ENCODE measurements at places on chromosomes 7 and 10. TPM values are rescaled to one million over a fixed set of nuclear protein-coding genes. Genes with fewer than 3 reads are reported as not detected.
A peak's percentile ranks its signal among the peaks of the same experiment; 100 is the strongest.

GRCh38 chr7:69172357-69173077 lies 425.8 kb upstream of the AUTS2 start:
- DNase-seq = no peak

DNA sequence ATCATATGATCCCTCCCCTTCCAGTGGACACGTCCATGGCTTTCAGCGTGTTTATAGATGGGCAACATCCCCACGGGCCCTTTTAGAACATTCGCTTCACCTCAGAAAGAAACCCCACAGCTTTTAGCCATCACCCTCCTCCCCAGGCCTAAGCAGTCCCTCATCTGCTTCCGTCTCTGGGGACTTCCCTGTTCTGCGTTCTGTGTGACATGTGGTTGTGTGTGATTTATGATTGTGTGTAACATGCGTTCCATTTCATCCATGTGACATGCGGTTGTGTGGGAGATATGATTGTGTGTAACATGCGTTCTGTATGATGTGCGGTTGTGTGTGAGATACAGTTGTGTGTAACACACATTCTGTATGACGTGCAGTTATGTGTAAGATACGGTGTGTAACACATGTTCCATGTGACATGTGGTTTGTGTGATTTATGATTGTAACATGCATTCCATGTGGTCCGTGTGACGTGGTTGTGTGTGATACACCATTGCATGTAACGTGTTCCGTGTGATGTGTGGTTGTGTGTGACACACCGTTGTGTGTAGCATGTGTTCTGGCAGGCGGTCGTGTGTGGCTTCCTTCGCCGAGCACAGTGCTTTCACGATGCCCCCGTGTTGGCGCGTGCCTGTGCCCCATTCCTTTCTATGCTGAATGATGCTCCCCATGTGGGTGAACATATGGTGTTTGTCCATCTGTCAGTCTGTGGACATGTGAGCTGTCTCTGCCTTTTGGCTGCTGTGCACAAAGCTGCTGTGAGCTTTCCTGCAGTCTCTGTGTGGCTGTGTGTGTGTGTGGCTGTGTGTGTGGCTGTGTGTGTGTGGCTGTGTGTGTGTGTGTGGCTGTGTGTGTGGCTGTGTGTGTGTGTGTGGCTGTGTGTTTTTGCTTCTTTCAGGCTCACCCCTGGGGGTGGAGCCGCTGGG lies 26.2 kb downstream of the PWWP2B start:
- peak; percentile 78 for DNase-seq

DNA sequence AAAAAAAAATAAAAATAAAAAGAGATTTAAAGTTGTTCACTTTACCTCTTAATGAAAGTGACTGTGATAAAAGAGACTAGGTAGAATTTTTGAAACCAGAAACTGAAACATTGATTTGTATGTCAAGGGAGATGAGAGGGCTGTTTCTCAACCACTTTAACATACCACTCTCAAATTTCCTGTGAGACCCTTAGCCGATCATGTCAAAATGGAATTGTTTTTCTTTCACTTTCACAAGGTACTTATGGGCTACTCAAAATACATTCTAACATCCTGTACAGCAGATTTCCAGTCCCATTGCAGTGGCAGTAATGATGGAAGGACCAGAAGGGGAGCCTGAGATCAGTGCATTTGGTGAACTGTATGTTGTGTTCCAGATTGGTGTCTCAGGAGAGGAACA lies 261.2 kb downstream of the PPP1R3A start:
- no peak for DNase-seq

- DNase-seq = no peak
Measured at GRCh38 chr10:34389801-34390200, 425.3 kb downstream of the PARD3 start.

GRCh38 chr7:48173756-48174382 lies 2.6 kb downstream of the ABCA13 start:
- DNase-seq = no peak

DNA sequence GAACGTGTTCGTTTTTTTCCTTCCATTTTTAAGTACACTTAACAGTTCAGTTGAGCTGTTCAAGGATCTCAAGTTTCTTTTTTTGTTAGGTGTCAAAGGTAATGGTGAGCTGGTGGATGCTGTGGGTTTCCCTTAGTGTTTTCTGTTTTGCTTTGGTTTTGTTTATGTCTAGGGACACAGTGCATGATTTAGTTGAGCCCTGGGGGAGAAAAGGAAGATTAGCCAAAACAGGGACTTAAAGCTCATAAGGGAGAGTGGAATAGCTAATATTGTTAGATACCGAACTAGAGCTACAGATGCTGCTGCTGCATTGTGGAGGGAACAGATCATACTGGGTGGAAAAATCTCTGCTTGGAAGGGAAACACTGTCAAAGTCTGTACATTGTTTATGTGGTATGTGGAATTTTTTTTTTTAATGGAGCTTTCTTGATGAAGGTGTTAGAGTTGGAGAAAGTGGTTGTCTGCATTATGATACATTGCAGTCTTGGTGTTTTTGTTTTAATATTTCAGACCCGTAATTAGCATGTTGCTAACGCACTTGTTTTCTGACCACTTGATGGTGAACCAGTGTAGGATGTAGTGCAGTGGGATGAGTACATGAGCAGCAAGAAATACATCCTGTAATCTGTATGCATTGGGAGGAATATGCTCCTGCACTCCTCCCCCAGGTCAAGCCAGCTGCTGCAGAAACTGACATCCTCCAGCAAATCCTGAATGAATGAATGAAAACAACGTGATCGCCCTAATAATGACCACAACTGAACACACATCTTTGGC lies 2.1 kb downstream of the GLCCI1 start:
- DNase-seq = peak; percentile 47

DNA sequence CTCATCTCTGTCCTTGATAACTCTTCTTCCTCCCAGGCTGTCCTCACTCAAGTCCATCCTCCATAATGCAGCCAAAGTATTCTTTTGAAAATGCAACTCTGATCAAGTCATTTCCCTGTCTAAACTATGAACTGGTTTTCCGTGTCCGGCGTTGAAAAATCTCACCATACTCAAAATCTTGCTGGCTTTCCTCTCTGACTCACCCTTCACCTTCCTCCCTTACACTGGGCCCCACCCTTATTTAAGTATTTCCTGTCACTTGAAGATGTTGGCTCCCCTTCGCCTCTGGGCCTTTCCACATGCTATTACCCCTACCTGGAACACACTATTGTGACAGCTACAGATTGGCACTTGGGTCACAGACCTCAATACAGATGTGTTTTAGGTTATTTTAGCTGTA lies 515.6 kb downstream of the INHBA start:
- no peak for DNase-seq

DNA sequence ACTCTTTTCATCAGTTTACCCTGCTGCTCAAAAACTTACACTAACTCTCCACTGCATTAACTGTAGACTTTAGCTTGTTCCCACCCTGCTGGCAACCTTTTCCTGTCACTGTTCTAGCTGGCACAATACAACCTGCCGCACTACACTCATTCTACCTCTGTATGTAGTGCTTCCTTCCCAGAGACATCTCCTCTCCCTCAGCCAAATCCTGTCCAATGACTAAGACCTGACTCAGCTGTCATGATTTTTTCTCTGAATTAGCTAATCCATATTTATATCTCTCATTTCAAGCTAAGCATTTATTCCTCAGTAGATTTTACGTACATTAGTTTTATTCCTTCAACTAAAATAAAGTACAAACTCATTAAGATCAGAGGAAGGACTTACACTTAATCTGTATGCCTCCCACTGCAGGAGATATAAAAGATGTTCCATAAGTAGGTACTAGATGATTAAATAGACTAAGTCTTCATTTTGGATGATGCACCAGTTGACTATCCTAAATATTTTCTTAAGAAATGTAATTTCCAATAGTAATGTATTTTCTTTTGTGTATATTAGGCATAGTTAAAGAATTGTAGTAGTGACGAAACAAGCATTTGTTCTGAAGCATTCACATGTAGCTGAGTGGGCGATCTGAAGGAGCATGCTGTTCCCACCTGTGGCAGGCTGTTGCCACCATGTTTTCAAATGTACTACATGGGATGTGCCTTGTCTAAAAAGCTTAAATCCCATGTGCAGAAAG lies 189.1 kb downstream of the SKAP2 start:
- DNase-seq = no peak

GRCh38 chr10:119498889-119499676 lies 43.4 kb downstream of the RGS10 start:
- DNase-seq = no peak

Gene ELAPOR2
- total RNA-seq = 8.6 TPM

DNA sequence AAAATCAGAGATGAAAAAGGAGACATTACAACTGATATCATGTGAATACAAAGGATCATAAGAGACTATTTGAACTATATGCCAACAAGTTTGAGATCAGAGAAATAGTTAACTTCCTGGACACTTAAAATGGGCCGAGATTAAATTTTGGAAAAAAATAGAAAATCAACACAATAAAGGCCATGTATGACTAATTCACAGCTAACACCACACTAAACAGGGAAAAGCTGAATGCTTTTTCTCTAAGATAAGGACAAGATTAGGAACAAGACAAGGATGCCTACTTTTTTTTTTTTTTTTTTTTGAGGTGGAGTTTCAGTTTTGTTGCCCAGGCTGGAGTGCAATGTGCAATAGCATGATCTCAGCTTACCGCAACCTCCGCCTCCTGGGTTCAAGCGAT lies 151.4 kb upstream of the MAGI2 start:
- DNase-seq = no peak

Gene DPYSL4
- total RNA-seq = not detected

- DNase-seq = no peak
Measured at GRCh38 chr10:103514244-103514643, 20.7 kb downstream of the NEURL1 start.

GRCh38 chr10:118504467-118505205 lies 90.8 kb downstream of the PRLHR start:
- DNase-seq = no peak

Gene TCAF2
- 0.27 TPM for total RNA-seq

Gene PIK3AP1
- 111 TPM for total RNA-seq

DNA sequence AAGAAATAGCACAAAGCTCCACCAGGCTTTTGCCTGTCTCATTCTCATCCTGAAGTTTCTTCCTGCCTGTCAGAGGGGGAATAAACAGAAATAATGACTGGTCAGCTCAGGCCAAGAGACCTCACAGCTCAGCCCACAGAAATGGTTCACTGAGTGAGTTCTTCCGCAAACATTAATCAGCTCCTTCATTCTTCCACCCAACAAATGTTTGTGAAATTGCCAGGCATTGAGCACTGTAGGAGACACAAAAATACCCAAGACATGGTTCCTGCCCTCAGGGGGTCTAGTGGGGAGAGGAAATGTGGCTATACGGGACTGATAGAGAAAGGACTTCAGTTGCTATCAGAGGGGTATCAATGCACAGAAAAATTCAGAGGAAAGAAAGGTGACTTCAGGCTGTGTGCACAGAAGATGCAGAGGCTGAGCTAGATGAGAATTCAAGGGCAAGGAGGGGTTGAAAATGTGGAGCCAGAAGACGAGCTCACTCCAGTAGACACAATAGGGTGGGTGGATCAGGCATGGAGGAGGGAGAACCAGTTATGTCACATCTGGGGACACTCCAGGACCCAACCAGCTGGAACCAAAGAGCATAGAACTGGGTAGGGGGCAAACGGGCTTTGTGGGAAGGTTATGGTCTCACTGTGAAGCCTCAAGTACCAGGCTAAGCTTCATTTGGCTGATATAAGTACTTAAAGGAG lies 20.9 kb downstream of the MYOF start:
- peak; percentile 14 for DNase-seq

DNA sequence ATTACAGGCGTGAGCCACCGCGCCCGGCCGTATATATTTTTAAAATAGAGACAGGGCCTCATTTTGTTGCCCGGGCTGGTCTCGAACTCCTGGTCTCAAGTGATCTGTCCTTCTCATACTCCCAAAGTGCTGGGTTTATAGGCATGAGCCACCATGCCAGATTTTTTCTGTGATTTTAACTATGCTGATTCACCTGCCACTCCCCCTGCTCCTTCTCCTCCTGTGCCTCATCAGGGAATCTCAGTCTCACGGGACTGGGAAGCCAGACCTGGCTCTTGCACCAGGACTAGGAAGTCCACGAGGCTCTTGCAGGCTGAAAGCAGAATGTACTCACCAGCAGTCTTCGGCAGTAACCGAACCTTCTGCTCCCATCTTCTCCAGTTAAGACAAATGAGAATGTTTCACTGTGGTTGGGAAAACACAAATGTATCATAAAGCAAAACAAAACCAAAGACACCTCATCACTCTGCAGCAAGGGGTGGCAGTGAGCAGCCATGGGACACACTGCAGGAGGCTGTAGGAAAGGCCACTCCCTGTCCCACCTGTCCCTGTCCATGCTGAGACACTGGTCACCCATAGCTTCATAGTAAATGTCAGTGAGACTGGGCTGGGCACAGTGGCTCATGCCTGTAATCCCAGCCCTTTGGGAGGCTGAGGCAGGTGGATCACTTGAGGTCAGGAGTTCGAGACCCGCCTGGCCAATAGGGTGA lies 78.7 kb upstream of the MKRN1 start:
- DNase-seq = no peak

DNA sequence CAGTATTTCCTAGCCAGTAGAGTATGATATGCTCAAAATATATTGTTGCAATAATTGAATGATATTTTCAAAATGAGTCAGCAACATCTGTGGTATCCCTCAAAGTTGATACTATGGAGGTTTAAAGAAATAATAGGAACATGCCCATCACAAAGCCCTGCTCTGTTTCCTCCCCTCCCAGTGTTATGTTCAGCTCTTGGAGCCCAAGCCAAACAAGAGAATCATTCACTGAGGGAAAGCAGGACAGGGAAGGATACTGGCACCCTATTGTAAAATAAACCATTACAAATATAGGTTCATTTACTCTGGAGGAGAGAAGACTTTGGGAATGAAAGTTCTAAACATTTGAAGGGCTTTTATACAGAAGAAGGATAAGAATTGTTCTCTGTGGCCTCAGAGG lies 37.6 kb downstream of the SORCS3 start:
- no peak for DNase-seq

Gene AKR1D1
- not detected for total RNA-seq

GRCh38 chr10:102645388-102645740 lies 1.1 kb downstream of the TRIM8 start:
- peak; percentile 67 for DNase-seq

DNA sequence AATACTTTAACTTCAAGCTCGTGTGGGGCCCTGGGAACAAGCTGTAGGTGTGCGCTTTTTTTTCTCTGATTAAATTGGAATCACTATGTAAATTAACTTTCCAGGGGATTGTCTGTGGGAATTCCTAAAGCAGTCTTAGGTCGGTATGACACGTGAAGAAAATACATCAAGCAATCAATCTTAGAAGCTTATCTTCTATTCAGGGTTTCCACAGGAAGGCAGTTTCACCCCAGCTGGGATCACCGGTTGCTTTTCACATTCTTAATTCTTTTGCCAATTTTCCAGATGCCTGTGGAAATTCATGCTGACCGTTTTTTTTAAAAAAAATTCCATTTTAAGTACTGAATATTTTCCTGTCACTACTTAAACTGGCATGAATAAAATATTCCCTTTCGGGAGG lies 41.9 kb downstream of the CAMK1D start:
- no peak for DNase-seq

GRCh38 chr7:121334875-121335648 lies 6.3 kb downstream of the WNT16 start:
- no peak for DNase-seq

Gene SPDYE9
- total RNA-seq = not detected
